GM04503 (cell line): ENCODE measurements at places on chromosomes 1 and 21.

GRCh38 chr1:170714163-170714562, 50.2 kb downstream of the PRRX1 start:
- no peak for DNase-seq

DNA sequence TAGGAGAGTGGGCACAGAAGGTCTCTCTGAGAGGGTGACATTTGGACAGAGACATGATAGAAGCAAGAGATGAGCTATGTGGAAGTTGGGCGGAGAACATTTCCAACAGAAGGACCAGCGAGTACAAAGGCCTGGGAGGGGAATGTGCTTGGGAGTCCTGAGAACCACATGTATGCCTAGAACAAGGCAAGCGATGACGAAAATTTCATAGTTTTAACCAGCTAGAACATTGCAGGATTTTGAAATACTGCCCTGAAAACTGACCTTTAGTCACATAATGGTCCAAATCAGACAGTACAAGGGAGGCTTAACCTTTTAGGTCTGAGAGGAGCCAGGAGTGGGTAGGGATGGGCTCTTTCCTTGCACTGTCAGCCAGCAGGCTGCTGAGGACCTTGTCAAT, 68.0 kb downstream of the MRPS6 start:
- DNase-seq = no peak

DNA sequence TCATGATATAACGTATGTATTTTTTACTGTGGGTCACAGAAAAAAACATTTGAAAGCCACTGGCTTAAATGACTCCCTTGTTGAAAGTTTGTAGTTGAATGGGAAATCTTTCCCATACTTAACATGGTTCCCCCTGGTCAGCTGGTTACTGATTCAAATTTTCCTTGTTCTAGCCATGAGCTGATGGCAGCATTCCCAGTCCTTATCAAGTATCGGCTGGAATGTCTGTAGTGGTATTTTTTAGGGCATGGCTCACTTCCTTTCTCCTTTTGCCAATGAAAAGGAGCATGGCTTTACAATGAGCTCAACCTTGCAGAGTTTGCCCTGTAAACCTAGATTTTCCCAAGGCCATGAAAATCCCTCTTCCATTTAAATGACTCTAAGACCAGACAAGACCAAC, 55.7 kb downstream of the GIPC2 start:
- DNase-seq = peak; percentile 86

- peak; percentile 86 for DNase-seq
Observed at GRCh38 chr1:98104289-98104688, 183.5 kb upstream of the DPYD start.

DNA sequence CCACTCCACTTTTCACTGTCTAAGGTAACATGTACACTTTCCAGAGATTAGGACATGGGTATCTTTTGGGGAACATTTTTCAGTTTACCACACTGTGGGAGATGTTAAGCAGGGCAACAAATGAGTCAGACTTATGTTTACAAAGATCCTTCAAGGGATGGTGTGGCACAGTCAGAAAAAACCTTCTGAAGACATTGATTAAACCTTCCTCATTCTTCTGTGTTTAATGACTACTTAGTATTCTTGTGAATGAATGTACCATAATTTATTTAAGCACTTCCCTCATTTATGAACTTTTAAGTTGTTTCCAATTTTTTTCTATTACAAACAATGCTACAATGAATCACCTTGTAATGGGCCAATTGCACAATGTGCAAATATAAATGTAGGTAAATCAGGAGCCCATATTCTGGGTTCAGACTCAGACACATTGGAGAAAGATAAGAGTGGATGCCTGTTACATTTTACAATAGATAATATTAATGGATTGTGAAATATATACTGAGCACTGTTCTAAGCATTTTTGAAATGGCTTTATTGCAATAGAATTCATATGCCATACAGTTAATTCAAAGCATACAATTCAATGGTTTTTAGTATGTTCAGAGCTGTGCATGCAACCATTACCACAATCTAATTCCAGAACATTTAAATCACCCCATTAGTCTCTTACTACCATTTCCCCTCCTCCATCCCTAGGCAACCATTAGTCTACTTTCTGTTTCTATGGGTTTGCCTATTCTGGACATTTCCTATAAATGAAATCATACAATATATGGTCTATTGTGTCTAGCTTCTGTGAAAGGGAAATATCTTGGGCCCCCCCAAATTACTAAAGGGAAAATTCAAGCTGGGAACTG, 1.9 kb upstream of the SFT2D2 start:
- no peak for DNase-seq

- DNase-seq = no peak
Observed at GRCh38 chr1:110084227-110085078, 14.0 kb upstream of the ALX3 start.

GRCh38 chr1:7325254-7325653, 445.8 kb upstream of the VAMP3 start:
- no peak for DNase-seq

GRCh38 chr1:229479660-229480399, 28.3 kb downstream of the NUP133 start:
- no peak for DNase-seq

- no peak for DNase-seq
Observed at GRCh38 chr1:111503585-111504060, at the start of the genes ADORA3 and TMIGD3. TSS of gene ADORA3 (minus strand) at chr1:111503633. CDS start at chr1:111503354, 279 bp downstream. TSS of gene TMIGD3 (minus strand) at chr1:111503633. CDS start at chr1:111503354, 279 bp downstream.

GRCh38 chr1:234944439-234945344, 183.9 kb downstream of the TOMM20 start:
- DNase-seq = no peak

- no peak for DNase-seq
Observed at GRCh38 chr1:206448471-206448870, 21.8 kb upstream of the IKBKE start.

GRCh38 chr1:89755591-89755990, 65.2 kb upstream of the LRRC8D start:
- DNase-seq = no peak
